ENCODE measurements at places on chromosomes 6 and 20.

DNA sequence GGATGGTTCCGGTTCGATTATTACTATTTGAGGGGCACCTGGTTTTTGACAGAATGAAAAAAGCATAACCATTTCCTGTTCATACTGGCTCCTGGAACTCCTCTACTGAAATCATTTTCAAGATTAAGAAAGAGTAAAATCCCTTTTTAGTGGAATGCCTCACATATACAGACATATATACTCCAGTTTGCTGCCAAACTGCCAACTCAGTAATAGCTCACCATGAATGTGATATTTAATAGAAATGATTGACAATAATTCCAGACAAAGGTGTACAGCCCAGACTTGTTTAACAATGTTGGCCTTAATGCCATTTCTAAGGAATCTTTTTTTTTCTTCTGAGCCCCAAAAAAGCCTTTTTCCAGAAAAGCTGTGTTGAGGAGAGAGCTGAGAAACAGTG lies 93.1 kb downstream of the JAG1 start:
- no peak for DNase-seq

- DNase-seq = no peak
Measured at GRCh38 chr6:3748208-3749066, 3.1 kb downstream of the PXDC1 start.

DNA sequence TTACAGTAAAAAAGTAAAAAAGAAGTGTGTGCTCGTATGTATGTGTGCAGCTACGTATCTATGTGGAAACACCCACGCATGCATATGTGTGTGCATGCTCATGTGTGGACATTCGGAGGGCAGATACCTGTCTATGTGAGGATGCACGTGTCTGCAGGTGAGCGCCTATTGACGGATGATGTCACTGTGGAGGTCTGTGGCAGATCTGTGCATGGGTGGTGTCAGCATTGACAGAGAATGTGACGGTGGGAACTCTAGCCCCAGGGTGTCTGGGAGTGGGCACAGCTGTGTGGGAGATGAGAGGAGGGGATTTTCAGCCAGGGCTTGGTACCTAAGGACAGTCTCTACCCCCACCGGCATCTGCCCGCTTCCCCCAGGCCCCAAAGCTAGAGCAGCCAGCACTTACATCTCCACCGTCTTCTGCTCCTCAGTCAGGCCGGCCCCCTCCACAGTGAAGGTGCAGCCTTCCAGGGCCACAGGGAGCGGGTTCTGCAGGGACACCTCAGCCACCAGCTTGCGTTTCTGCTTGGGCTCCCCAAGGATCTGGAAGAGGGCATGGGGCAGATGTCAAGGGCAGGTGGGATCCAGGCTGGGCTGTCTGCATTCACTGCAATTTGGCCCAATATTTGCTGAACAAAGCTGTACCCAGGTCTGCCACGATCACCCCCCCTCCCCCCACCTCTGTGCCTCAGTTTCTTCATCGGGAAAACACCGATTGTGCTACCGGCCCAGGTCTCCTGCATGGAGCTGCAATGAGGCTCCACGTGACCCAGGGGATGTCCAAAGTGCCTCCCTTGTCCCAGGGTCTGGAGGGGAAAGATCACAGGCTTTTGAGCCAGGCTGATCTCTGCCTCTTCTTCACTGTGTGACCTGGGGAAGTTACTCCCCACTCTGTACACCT lies 34.1 kb downstream of the TGM2 start:
- DNase-seq = no peak

- no peak for DNase-seq
Measured at GRCh38 chr6:138896104-138896756, 91.8 kb downstream of the REPS1 start.

GRCh38 chr6:105024803-105025202 lies 67.9 kb downstream of the LIN28B start:
- DNase-seq = no peak

- DNase-seq = no peak
Measured at GRCh38 chr6:63066055-63066704, 145.1 kb upstream of the FKBP1C start.

DNA sequence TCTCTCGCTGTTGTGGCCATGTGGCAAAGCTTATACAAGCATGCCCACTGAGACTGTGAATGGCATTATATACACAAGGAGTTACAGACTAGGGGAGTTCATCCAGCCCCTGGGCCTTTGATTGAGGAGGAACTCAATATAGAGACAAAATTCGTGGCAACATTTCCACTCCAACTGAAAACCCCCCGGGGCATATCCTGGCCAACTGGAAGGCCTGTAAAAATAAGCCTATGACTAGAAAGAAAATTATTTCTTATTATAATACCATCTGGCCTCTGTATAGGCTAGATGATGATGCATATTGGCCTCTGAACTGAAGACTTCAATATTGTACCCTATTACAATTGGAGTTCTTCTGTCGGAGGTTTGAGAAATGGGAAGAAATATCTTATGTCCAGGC lies 175.5 kb upstream of the GJE1 start:
- DNase-seq = no peak

DNA sequence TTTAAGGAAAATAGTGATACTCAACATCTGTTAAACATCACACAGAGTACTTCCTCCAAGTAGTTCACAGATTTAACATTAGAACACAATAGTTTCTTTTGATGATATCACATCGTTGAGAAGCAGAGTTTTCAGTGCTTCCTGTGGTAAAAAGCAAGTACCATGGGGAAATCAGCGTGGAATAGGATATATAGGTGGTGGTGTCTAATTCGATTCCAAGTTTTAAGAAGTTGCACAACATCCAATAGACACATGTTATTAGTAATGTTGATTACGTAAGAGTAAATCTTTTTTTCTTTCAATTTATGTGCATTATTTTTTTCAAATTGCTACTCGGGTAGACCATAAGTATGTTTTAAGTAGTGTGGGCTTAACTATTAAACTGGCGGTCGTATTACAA lies 360.7 kb downstream of the NKAIN2 start:
- no peak for DNase-seq

- DNase-seq = no peak
Measured at GRCh38 chr6:13294499-13295069, 33.8 kb downstream of the TBC1D7 start.

- peak; percentile 33 for DNase-seq
Measured at GRCh38 chr20:32031007-32031958, 20.8 kb upstream of the HCK start.

- no peak for DNase-seq
Measured at GRCh38 chr20:60402189-60403058, 444.2 kb downstream of the CDH26 start.

- DNase-seq = no peak
Measured at GRCh38 chr6:111734068-111735061, 128.7 kb upstream of the TRAF3IP2 start.

GRCh38 chr6:89430201-89430962 lies 2.6 kb upstream of the ANKRD6 start:
- DNase-seq = no peak

DNA sequence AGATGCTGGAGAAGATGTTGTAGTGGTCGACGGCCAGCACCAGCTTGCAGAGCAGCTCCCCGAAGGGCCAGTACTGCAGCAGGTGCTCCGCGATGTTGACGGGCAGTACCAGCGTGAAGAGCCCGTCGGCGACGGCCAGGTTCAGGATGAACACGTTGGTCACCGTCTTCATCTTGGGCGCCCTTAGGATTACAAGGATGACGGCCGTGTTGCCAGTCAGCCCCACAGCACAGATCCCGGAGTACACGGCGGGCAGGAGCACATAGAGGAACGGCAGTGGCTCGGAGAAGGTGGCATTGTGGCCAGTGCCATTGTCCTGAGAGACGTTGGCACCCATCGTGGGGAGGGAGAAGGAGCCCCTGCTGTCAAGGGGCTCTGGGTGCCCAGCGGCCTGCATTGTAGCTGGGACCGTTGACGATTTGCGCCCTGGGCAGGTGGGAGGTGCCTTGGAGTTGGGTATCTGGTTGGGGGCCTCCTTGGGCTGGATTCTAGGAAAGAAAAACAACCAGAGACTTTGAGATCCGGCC lies 867 bp downstream of the NPBWR2 start:
- DNase-seq = no peak

- DNase-seq = no peak
Measured at GRCh38 chr20:23160536-23161243, 74.6 kb upstream of the CD93 start.

- no peak for DNase-seq
Measured at GRCh38 chr6:140385679-140386078, 1011.2 kb upstream of the CITED2 start.

Data from stimulated activated CD4-positive, alpha-beta T cell treated with anti-CD3 and anti-CD28 coated beads, Interleukin-15, amount 100 ng/mL, for 1 hour (primary cell).